ENCODE measurements at places on chromosomes 13 and 19.
A peak's percentile ranks its signal among the peaks of the same experiment; 100 is the strongest.

DNA sequence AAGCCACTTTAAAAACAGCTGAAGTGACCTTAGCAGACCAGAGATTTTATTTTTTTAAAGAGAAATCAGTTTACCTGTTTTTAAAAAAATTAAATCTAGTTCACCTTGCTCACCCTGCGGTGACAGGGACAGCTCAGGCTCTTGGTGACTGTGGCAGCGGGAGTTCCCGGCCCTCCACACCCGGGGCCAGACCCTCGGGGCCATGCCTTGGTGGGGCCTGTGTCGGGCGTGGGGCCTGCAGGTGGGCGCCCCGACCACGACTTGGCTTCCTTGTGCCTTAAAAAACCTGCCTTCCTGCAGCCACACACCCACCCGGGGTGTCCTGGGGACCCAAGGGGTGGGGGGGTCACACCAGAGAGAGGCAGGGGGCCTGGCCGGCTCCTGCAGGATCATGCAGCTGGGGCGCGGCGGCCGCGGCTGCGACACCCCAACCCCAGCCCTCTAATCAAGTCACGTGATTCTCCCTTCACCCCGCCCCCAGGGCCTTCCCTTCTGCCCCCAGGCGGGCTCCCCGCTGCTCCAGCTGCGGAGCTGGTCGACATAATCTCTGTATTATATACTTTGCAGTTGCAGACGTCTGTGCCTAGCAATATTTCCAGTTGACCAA, 10.8 kb downstream of the PLPPR3 start:
- DNase-seq, result no peak

GRCh38 chr13:113166681-113167080, 8.2 kb downstream of the PROZ start:
- DNase-seq, result no peak

DNA sequence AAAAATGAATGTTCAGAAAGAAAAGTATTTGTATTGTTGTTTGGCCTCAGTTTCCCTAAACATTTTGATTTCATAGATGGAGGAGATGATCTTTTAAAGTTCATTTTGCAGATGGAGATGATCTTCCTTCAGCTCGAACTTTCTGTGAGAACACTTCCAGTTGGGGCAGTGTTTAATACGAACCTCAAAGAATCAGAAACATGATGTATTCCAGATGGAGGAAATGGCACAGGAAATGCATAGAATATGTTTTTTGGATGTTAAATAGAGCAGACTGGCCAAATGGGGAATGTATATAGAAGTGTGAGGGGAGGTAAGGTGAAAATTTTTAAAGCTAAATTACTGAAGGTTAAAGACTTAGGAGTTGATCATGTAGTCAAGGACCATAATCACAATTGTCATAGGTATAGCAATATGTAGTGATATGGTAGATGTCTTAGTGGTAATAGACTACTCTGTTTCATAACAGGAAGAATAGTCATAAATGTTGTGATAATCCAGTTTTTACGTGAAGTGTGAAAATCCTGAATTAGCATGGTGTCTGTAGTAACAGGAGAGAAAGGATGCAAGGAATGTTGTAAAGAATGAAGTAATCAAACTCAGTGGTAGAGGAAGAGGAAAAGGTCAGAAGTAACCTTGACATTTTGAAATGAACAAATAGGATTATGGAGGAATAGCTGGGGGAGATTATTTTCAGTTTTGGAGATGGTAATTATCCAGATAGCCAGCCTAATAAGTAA, 5.1 kb downstream of the RAP2A start:
- DNase-seq, result no peak

- no peak for DNase-seq
Observed at GRCh38 chr13:35092251-35092650, 150.2 kb downstream of the NBEA start.

GRCh38 chr19:42423462-42424344, 3.5 kb downstream of the LIPE start:
- peak; percentile 90 for DNase-seq

DNA sequence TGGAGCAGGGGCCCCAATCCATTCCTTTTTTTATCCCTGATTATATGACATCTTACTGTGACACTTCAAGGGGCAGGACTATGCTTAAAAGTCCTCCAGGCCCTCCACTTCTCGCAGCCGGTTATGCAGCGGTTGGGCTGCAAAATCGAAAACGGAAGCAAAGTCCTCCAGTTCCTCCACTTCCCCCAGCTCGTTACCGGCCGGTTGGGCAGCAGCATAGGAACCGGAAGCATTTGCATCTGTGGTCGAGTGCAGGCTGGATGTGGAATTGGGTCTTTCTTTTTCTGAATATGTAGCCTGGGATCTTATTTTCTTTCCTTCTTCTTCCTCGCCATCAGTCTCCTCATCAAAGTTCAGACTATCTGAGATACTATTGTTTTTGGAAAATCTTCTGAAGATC, 46.1 kb downstream of the OXGR1 start:
- no peak for DNase-seq

DNA sequence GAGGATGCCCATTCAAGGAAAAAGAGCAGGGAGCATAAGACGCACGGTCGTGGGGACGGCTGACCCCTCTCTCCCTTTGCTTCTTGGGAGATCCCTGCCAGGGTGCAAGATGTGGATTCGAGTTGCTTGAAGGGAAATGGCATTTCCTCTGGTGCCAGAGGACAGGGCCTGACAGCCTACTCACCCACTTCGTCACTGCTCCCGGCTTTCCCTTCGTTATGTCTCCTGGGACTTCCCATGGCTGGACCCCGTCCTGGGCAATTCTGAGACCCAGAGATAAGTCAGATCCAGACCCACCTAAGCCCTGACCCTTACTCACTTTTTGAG, 1.2 kb downstream of the TBC1D17 start:
- no peak for DNase-seq

- no peak for DNase-seq
Observed at GRCh38 chr13:52348071-52348470, 57.9 kb downstream of the THSD1 start.

DNA sequence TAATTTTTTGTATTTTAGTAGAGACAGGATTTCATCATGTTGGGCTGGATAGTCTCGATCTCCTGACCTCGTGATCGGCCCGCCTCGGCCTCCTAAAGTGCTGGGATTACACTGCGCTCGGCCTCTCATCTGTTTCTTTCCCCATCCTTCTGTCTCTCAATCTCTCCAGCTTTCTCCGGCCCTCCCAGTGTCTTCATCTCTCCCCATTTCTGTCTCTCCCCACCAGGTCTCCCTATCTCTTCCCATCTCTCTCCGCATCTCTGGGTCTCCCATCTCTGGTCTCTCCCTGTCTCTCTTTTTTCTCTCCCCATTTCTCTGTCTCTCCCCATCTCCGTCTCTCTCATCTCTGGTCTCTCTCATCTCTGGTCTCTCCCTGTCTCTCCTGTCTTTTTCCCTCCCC, 12.2 kb upstream of the NFIX start:
- DNase-seq, result no peak

GRCh38 chr13:107734891-107735625, 480.3 kb downstream of the LIG4 start:
- no peak for DNase-seq
